Naive thymus-derived CD4-positive, alpha-beta T cell (primary cell): ENCODE measurements at places on chromosomes 1 and 21. TPM values are rescaled to one million over a fixed set of nuclear protein-coding genes. Genes with fewer than 3 reads are reported as not detected.

Gene COL6A1
- total RNA-seq = 9.5 TPM

Gene SPSB1
- 1.9 TPM for total RNA-seq

Gene RNU1-4
- 2,907 TPM for total RNA-seq

Gene APCS
- total RNA-seq = not detected

Gene GBP6
- 0.30 TPM for total RNA-seq

Gene KCNH1
- total RNA-seq = not detected

Gene ESRRG
- not detected for total RNA-seq

Gene TINAGL1
- not detected for total RNA-seq

Gene EFNA3
- total RNA-seq = 1.7 TPM

Gene TRPM2
- total RNA-seq = 28.9 TPM

DNA sequence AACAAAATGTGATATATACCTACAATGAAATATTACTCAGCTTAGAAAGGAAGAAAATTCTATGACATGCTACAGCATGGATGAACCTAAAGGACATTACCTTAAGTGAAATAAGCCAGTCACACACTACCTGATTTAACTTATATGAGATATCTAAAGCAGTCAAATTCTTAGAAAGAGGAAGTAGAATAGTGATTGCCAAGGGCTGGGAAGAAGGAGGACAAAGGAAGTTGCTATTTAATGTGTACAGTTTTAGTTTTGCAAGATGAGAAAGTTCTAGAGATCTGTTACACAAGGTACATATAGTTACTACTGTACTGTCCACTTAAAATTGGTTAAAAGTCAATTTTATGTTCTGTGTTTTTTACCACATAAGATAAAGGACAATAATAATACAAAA, 87.5 kb upstream of the KCTD3 start:
- H3K4me3 ChIP-seq = no peak overlapping the region
- no peaks in the 10 kb centered on the region for H3K27me3 ChIP-seq
- H3K4me1 ChIP-seq = no peaks in the 10 kb centered on the region
- no peaks in the 10 kb centered on the region for H3K36me3 ChIP-seq

GRCh38 chr1:66311092-66311491, 222.9 kb upstream of the SGIP1 start:
- DNase-seq = no peak
- H3K36me3 ChIP-seq = no peaks in the 10 kb centered on the region
- H3K27ac ChIP-seq = no peak overlapping the region

DNA sequence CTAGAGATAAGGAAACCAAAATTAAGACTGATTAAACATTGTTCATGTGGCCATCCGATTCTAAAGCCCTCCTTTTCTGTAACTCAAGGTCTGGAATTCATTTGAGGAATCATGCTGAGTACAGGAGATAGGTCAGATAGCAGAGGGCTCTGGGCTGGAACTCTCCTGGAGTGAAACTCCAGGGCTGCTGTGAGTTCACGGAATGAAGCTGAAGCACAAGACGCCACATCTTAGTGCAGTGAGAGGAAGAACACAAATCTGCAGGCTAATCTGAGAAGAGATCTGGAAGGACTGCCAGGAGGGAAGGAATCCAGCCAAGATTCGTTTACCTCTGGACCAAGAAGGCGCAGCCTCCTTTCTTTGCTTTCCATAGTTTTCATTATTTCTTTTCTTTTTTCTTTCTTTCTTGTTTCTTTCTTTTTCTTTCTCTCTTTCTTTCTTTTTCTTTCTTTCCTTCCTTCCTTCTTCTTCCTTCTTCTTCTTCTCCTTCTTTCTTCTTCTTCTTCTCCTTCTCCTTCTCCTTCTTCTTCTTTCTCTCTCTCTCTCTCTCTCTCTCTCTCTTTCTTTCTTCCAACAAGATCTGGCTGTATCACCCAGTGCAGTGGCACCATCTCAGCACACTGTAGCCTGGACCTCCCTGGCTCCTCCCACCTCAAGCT, 74.8 kb upstream of the ATP1B1 start:
- H3K36me3 ChIP-seq = no peaks in the 10 kb centered on the region
- no peak for DNase-seq
- H3K4me1 ChIP-seq = no peaks in the 10 kb centered on the region
- no peak overlapping the region for H3K27ac ChIP-seq
- H3K4me3 ChIP-seq = no peak overlapping the region

DNA sequence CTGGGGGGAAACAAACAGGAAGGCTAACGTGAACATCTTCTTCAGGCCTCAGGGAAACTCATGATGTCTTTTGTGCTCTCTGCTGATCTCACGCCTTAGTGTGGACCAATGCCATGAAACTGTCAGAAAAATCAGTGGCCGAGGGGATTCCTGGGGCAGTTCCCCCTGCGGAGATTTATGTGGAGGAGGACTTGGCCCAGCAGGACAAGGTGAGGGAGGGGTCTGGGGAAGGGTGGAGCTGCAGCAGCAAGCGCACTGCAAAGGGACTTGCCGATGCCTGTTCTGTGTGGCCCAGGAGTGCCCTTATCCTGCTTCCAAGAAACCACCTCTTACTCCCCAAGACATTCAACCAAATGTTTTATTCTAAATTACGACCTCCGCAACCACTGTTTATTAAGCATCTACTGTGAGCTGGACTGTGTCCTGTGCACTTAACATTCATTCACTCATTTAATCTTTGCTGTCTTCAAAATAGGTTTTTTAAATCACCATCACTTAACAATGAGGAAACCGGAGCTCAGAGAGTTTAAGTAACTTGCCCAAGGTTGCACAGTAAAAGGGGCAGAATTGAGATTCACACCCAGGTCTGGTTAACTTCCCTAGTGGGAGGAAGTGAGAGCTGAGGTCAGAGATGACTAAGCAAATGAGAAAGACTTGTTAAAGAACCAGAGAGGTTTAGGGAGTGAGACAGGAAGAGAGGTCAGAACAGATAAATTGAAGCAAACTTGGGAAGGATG, 49.7 kb downstream of the FHAD1 start:
- H3K4me1 ChIP-seq = no peaks in the 10 kb centered on the region
- H3K36me3 ChIP-seq = no peaks in the 10 kb centered on the region
- H3K4me3 ChIP-seq = no peak overlapping the region
- DNase-seq = no peak

- no peak overlapping the region for H3K4me3 ChIP-seq
- no peak for DNase-seq
- H3K36me3 ChIP-seq = peaks cover 5% of the 10 kb centered on the region
- H3K4me1 ChIP-seq = peaks cover 48% of the 10 kb centered on the region
- no peak overlapping the region for H3K27ac ChIP-seq
Observed at GRCh38 chr1:212290608-212291007, 5.4 kb downstream of the PPP2R5A start.

GRCh38 chr1:63322944-63323864, 837 bp downstream of the FOXD3 start:
- peaks cover 13% of the 10 kb centered on the region for H3K4me1 ChIP-seq
- H3K36me3 ChIP-seq = no peaks in the 10 kb centered on the region
- peak overlapping the region; percentile 40 for H3K4me3 ChIP-seq
- H3K27me3 ChIP-seq = peaks cover 77% of the 10 kb centered on the region
- no peak for DNase-seq

GRCh38 chr1:215872658-215873057, 305.6 kb downstream of the KCTD3 start:
- H3K4me3 ChIP-seq = no peak overlapping the region
- DNase-seq = no peak
- no peaks in the 10 kb centered on the region for H3K27me3 ChIP-seq
- H3K27ac ChIP-seq = no peak overlapping the region
- H3K4me1 ChIP-seq = no peaks in the 10 kb centered on the region

- no peaks in the 10 kb centered on the region for H3K27me3 ChIP-seq
- H3K4me1 ChIP-seq = peaks cover 20% of the 10 kb centered on the region
- no peaks in the 10 kb centered on the region for H3K36me3 ChIP-seq
Observed at GRCh38 chr1:199044191-199044590, 405.4 kb downstream of the PTPRC start.

- peaks cover 30% of the 10 kb centered on the region for H3K36me3 ChIP-seq
- H3K27ac ChIP-seq = no peak overlapping the region
- no peak overlapping the region for H3K4me3 ChIP-seq
- no peaks in the 10 kb centered on the region for H3K4me1 ChIP-seq
- no peaks in the 10 kb centered on the region for H3K27me3 ChIP-seq
- no peak for DNase-seq
Observed at GRCh38 chr1:113103977-113104376, 31.0 kb downstream of the LRIG2 start.

DNA sequence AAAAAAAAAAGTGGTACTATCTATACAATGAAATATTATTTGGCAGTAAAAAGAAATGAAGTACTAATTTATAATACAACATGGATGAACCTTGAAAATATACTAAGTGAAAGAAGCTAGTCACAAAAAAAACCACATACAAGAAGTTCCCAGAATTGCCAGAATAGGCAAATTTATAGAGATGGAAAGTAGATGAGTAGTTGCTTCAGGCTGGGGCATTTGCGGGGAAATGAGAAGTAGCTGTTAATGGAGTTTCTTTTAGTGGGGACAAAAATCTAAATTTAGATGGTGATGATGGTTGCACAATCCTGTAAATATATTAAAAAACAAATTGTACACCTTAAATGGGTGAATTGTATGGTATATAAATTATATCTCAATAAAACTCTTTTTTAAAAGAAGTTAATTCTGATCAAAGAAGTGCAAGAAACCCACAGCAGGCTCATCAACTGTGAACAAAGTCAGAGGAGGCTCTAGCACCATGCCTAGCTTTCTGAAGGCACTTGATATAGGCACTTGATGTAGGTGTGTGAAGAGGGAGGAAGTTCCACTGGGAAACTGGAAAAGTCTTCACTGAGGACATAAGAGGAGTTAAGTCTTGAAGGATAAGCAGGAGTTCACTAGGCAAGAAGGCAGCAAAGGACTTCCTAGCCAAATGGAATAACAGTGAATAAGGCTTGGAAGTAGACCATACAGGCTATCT, 52.5 kb downstream of the DMAP1 start:
- no peak overlapping the region for H3K4me3 ChIP-seq
- no peak overlapping the region for H3K27ac ChIP-seq
- no peaks in the 10 kb centered on the region for H3K27me3 ChIP-seq
- no peak for DNase-seq
- no peaks in the 10 kb centered on the region for H3K4me1 ChIP-seq
- no peaks in the 10 kb centered on the region for H3K36me3 ChIP-seq

GRCh38 chr1:19312782-19313635, 883 bp downstream of the SLC66A1 start:
- peaks cover 17% of the 10 kb centered on the region for H3K4me1 ChIP-seq
- DNase-seq = no peak
- peak overlapping the region; percentile 76 for H3K4me3 ChIP-seq
- no peaks in the 10 kb centered on the region for H3K36me3 ChIP-seq

GRCh38 chr1:212433577-212434462, 1.1 kb downstream of the NENF start:
- H3K27me3 ChIP-seq = no peaks in the 10 kb centered on the region
- no peak for DNase-seq
- H3K4me3 ChIP-seq = peak overlapping the region; percentile 62

DNA sequence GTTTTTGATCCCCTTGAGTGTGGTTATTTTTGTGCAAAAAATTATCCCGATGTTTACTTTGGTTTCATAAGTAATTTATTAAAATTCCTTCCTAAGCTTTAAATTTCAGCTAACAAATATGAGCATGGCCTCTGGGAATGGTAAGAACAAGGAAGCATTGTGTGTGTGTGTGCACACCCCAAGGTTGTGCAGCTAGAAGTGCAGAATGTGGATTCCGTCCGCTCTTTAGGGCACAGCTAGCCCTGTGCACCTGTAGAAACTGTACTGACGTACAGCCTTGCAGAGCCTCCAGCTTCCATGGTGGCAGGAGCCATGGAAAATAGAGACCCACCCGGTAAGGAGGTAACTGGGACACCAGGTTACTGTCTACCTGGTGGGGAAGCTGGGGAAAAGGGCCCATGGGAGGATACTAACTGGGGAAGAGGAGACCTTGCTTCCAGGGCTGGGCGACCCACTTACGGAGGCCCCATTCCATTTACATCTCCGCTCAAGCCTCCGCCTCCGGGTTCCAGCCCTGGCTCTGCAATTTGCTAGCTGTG, 54.7 kb downstream of the B3GALT5 start:
- no peaks in the 10 kb centered on the region for H3K27me3 ChIP-seq
- H3K36me3 ChIP-seq = no peaks in the 10 kb centered on the region
- DNase-seq = no peak

DNA sequence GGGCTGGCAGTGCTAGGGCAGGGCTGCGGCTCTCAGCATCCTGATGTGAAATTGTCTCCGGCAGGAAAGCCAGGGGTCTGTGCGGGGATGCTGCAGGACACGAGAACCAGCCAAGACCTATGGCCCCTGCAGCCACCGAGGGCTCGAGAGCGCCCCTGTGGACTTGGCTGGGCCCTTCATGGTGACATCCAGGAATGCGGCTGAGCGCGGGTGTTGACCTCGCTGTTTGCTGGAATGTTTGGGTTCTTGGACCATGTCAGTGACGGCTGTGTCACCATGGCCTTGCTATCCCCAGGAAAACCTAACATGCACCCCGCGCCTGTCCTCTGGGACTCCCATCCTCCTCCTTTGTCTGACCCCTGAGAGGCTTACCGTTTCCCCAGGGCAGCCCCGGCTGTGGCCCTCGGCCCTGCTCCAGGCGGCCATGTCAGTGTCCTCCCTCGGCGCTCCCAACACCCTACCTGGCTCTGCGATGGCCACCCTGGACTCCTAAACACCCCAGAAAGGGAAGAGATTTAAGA, 14.3 kb upstream of the C1orf174 start:
- H3K4me1 ChIP-seq = no peaks in the 10 kb centered on the region
- no peak overlapping the region for H3K4me3 ChIP-seq
- DNase-seq = no peak
- no peaks in the 10 kb centered on the region for H3K27me3 ChIP-seq
- no peak overlapping the region for H3K27ac ChIP-seq
- no peaks in the 10 kb centered on the region for H3K36me3 ChIP-seq

DNA sequence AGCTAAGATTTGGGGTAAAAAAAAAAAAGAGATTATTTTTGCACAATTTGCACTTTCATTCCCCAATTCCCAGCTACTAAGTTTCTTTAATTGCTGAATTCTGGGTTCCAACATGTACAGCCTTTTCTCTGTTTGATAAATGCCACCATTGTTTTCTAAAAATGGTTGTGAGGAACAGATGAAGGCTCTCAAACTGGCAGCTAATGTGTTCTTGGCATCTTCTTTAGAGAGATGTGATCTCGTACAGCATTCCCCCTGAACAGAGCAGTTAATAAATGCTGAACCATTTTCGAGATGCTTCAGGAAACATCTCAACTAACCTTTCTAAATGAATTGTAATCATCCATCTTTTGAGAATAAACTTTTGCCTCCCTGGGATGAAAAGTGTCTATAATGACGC, 107.9 kb upstream of the DYNLT5 start:
- no peak overlapping the region for H3K4me3 ChIP-seq
- no peak for DNase-seq
- no peaks in the 10 kb centered on the region for H3K36me3 ChIP-seq
- no peaks in the 10 kb centered on the region for H3K4me1 ChIP-seq

- no peak overlapping the region for H3K27ac ChIP-seq
- H3K4me1 ChIP-seq = no peaks in the 10 kb centered on the region
- H3K36me3 ChIP-seq = no peaks in the 10 kb centered on the region
- no peak for DNase-seq
- H3K27me3 ChIP-seq = no peaks in the 10 kb centered on the region
- H3K4me3 ChIP-seq = no peak overlapping the region
Observed at GRCh38 chr1:183147735-183148134, 38.3 kb upstream of the LAMC2 start.
